ENCODE measurements at places on chromosomes 11 and 22. TPM values are rescaled to one million over a fixed set of nuclear protein-coding genes. Genes with fewer than 3 reads are reported as not detected.

GRCh38 chr11:11570823-11571222 lies 51.0 kb downstream of the GALNT18 start:
- no peak for DNase-seq

Gene TMEM223
- polyA plus RNA-seq: 15.6 TPM

- DNase-seq: no peak
Measured at GRCh38 chr11:8034106-8034585, 46.9 kb upstream of the TUB start.

GRCh38 chr11:112735470-112735869 lies 225.8 kb upstream of the NCAM1 start:
- DNase-seq: no peak

DNA sequence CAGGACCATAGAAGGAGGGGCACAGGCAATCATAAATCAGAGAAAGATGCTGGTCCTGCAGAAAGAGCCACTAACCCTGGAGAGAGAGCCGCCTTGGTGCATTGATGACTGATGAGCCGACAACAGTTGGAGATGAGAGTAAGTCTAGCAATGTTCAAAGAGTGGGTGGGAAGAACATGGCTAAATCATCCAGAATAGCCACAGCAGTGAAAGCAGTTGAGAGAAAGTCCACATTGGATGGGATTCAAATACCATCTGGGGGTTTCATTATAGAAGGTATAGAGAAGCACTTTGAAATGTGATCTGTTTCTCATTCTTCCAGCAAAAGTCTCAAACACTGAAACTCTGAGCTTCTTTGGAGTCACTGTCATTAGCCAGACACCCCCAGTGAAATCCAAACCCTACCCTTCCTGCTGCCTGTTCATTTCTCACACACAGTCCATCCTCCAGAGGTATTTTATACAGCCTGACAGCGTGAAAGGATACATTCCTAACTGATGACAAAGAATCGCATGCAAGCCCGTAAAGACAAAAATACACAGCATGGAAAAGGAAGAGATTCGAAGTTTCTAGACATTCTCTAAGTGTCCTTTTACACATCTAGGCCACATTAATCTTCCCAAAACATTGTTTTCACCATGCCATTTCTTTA lies 303.1 kb upstream of the MPPED2 start:
- no peak for DNase-seq

Gene MRGPRX3
- 3.1 TPM for polyA plus RNA-seq

DNA sequence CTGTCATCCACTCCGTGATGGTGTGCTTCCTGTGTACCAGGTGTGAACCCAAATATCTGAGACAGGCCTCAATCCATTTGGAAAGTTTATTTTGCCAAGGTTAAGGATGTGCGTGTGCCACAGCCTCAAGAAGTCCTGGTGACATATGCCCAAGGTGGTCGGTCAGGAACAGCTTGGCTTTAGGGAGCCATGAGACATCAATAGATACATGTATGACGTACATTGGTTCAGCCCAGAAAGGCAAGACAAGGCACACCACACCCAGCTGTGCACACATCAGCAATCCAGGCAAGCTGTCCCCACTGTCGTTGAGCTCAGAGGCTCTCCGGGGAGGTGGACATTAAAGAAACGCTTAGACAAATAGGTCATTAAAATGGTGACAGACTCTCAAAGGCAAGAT lies 56.8 kb upstream of the SHANK2 start:
- DNase-seq: no peak

Gene OR52H1
- polyA plus RNA-seq: 0.15 TPM

DNA sequence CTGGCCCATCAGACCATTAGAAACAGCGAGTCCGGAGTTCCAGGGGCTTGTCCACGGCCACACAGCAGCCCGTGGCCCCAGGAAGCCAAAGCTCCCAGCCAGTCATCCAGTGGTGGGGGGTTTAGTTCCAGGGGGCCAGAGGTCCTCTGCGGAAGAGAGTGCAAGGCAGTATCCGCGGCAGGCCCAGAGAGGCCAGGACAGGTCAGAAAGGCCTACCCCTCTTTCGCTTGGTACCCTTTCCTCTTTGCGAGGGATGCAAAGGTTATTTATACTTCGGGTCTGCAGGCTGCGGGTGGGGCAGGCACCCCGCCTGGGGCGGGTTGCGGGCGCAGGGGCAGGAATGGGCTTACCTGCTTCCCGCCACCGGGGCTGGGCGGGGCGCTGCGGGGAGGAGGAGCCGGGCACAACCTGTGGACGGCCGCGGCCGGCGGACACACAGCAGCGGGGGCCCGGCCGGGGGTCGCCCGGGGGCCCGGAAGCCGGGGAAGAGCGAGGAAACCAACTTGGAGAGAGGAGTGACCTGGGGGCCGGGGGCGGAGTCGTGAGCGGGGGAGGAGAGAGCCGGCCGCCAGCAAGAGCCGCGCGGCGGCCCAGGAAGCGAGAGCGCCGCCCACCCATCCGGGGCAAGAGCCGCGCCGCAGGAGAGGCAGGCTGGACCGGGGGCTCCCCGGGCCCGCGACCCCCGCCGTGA lies at the start of gene SH3BP1:
TSS of gene SH3BP1 (plus strand) at position 600 of the 691 bp plus-strand sequence. CDS start 119 bp downstream, outside the sequence.
- no peak for DNase-seq

GRCh38 chr11:45563171-45563570 lies 102.3 kb downstream of the CHST1 start:
- no peak for DNase-seq

Gene EHD1
- 192 TPM for polyA plus RNA-seq

DNA sequence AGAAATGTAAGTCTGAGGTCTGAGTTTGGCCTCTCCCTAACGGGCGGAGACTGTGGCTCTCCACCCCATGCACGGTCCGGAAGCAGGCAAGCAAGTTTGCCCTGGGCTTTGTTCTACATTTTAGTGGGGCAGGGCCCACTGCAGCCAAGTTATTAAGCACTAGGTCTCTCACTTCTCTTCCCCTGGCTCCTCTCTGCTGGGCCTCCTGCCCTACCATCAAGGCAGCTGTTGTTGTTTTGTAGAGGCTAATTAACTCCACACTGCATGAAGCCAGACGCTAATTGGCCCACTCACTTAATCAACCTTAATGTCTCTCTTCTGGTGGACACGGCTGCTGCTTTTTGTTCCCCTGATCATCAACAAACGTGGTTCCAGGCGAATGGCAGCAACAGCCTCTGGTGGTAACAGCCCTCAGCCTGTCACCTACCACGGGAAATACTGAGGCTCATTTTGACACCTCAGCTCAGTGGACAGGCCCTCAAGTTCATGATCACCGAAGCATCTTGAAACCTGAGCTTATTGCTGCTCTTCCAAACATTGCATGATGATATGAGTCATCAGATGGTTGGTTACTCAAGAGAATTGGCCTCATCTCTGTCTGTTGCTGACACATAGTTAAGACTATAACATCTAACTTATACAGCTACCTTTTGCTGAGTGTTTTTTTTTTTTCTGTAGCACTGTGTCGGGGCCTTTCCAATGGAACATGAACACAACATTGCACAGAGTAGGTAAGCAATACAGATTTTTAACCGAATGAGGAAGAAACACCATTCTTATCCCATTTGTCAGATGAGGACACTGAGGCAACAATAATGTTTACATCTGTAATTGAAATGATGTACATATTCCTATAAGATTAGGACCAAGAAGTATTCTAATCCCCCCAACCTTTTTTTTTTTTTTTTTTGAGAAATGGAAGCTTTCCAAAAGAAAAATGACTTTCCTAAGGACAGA lies 20.8 kb upstream of the LMO2 start:
- DNase-seq: no peak

Gene RFPL2
- not detected for polyA plus RNA-seq

Gene GSTT2B
- polyA plus RNA-seq: 15.5 TPM

- no peak for DNase-seq
Measured at GRCh38 chr22:39296981-39297489, 22.4 kb downstream of the RPL3 start.

DNA sequence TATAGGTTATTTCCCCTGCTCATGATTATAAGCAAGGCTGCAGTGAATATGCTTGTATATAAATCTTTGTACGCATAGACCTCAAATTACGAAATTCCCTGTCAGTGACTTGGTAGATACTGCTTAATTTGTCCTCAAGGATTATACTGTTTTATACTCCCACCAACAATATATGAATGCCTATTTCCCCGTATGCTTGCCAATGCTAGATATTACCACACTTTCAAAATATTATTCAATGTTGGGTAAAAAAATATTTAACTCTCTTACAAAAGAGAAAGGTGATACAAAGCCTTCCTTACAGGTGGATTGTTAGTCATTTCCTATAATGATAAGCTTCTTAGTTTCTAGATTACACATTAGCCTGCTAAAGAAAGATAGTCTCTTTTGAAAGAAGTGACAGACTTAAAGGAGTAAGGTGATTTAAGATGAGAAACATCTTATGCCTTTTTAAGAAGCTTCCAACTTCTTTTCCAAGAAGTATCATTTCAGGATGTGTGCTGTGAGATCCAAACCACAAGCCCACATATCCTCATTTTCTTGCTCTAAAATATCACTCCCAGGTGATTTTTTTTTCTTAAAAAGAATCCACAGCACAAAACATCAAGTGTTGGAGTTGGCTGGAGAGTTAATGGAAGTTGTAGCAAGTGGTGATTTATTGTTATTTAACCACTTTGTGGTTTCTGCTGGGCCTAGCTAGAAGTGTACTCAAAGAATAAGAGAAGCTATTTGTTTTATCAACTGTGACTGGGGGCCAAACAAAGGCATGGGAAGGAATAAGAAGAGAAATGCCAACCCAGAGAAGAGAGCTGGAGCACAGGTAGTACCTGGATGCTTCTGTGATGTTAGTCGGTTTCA lies 59.2 kb downstream of the BARX2 start:
- DNase-seq: no peak

DNA sequence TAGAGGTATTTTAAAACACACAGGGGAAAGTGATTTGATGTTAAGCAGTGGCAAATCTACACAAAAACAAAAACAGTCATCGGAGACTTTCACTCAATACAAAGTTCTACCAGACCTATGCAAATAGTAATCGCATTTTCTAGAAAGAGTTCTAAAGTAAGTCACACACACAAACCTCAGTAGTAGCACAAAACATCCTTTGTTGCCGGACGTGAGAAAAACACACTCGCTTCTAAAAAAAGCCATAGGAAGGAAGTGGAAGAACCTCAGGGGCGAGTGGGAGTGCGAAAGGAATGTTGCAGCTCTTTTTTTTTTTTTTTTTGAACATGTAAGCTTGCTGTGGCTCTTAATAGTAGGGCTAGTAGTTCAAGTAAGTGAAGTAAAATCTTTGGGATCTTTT lies 88.9 kb downstream of the MAML2 start:
- no peak for DNase-seq

DNA sequence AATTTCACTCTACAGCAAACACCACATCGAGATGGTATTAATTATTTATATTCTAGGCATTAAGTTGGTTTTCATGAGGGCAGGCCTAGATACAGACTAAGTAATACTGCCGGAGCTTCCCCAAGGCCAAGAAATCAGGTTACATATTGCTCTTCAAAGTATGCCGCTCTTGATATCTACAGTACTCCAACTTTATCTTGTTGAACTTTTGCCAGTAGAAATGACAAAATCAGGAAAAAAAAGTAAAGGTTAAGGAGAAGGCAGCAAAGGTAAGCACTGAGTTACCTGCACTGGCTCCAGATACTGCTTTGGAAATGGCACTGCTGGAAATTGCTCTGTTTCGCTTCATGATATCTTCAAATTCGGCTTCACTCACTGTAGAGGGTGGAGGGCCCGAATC lies 14.4 kb downstream of the CPSF7 start:
- DNase-seq: no peak

GRCh38 chr11:15988016-15988550 lies 368.3 kb downstream of the SOX6 start:
- DNase-seq: no peak

GRCh38 chr11:65555693-65556231 lies 2.4 kb downstream of the LTBP3 start:
- DNase-seq: no peak

- DNase-seq: no peak
Measured at GRCh38 chr11:121389651-121390050, 62.5 kb upstream of the SORL1 start.

- no peak for DNase-seq
Measured at GRCh38 chr11:131874070-131874469, 503.7 kb downstream of the NTM start.

GRCh38 chr11:8089791-8090510 lies 8.9 kb downstream of the TUB start:
- DNase-seq: no peak

- no peak for DNase-seq
Measured at GRCh38 chr22:45683680-45684079, 12.0 kb downstream of the ATXN10 start.

DNA sequence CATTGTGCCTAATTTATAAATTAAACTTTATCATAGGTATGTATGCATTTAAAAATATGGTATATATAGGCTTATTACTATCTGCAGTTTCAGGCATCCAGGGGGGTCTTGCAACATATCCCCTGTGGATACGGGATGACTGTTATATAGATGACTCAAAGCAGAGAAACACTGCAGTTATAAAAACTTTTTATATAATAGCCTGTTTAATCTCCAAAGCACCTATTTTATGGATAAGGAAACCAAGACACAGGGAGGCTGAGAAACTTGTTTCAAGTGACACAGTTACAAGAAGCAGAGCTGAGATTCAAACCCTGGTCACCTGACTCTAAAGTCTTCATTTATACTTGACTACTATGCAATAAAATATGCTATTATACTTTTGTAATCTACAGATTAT lies 897.7 kb downstream of the KCNA4 start:
- no peak for DNase-seq

DNA sequence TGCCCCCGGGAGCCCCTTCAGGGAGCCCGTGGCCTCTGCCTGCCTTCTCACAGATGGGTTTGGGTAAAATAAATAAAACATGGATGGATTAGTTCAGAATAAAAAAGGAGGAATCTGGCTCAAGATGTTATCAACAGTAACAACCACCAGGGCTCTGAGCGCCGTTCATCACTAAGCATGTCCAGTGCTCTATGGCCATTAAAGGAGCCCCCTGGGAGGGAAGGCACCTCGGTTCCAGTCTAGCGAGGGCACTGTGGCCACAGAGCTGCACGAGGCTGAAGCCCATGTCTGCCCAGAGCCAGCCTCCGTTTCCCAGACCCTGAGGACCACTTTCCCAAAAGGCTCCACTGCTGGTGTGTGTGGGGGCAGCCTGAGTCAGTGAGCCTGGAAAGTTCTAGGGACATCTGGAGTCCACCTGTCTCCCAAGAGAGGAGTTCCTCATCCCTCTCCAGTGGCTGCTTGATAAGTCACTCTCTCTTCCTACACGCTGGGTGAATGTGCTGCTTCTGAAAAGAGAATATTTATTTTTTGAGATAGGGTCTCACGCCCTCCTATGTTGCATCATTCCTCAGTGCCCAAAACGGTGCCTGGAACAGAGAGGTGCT lies 614.6 kb downstream of the TBC1D22A start:
- DNase-seq: no peak

Gene NXPE4
- polyA plus RNA-seq: not detected

Gene PGA5
- polyA plus RNA-seq: not detected
